ENCODE measurements at places on chromosomes 4 and X.

- no peak for DNase-seq
Measured at GRCh38 chr4:55617587-55618197, 18.4 kb downstream of the NMU start.

- DNase-seq, result no peak
Measured at GRCh38 chr4:10082459-10083272, 33.9 kb downstream of the WDR1 start.

DNA sequence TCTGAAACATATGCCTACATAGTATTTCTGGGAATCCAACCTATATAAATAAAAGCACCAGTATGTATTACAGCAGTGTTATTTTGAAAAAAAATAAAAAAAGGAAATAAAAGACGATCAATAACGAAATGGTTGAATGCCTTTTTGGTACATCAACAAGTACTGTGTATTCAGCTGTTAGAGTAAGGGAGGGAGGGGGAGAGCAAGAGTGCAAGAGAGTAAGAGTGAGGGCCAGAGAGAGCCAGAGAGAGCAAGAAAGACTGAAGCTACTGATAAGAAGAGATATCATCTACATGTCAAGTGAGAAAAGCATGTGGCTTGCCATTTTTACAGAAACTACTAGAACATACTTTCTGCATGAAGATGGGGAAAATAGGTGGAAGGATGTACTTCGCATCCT is 1.8 kb downstream of the SPIN4 start:
- DNase-seq, result no peak

- DNase-seq, result no peak
Measured at GRCh38 chr4:177557416-177557815, 115.2 kb upstream of the AGA start.

GRCh38 chr4:126800575-126801141 is 832.1 kb upstream of the INTU start:
- no peak for DNase-seq

- no peak for DNase-seq
Measured at GRCh38 chr4:172042714-172043114, 229.5 kb downstream of the GALNTL6 start.

DNA sequence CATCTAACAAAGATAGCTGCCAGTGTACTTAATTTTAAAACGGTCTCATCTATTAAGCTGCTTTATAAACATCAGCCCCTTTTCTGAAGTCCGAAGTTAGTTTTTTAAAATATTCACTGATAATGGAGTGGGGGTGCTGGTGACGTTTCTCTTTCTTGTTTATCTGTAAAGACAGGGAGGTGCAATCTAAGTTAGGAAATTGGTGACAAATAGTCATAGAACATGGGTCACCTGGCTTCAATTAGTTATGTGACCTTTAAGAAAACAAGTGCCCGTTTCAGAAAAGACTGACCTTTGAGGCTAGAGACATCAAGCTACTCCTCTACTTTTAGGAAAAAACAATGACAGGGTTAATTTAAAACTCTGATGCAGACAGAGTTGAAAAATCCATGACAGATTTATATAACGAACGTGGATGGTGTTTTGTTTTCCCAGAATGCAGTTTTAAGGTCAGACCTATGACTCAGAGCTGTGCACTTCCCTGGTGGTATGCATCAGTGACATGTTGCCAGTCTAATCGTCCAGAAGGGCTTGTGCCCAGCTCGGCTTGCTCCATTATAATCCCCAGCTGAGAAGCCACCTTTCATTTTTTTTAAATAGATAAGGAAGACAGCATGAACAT is 38.2 kb downstream of the FHL1 start:
- no peak for DNase-seq

GRCh38 chrX:39506131-39506530 is 591.6 kb downstream of the BCOR start:
- no peak for DNase-seq

GRCh38 chr4:3477750-3478430 is 14.8 kb downstream of the DOK7 start:
- no peak for DNase-seq

- DNase-seq, result no peak
Measured at GRCh38 chr4:138035781-138036258, 206.3 kb downstream of the SLC7A11 start.

DNA sequence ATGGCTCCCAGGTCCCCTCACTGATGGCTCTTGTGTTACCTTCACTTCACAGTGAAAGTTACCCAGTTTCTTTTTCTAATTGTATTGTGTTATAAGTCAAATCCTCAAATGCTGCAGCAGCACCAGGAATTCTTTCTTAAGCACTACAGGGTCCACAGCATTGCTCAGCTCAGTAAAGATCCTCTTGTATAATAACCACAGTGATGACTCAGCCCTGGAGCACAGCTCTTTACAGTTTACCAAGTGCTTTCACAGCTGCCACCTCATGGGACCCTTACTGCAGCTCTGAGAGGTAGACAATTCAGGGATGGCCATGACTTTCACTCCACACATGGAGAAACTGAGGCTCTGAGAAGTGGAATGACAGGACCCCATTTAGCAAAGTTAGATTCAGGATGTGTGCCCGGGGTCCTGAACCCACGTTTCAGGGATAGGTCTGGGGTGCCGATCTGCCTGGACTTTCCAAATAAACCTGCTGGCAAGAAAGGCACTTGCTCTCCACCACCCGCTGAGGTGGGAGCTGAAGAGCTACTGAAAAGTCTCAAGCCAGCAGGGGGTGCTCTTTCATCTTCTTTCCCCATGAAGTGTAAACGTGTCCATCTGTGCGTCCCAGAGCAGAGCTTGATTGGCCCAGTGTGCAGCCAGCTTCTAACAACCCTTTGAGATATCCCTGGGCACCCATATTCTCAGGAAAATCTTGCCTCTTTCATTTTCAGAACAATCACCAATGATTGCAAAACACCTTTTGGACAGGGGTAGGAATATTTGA is 35.7 kb upstream of the GABRQ start:
- DNase-seq, result no peak

GRCh38 chrX:100946299-100946927 is 17.7 kb upstream of the XKRX start:
- no peak for DNase-seq

DNA sequence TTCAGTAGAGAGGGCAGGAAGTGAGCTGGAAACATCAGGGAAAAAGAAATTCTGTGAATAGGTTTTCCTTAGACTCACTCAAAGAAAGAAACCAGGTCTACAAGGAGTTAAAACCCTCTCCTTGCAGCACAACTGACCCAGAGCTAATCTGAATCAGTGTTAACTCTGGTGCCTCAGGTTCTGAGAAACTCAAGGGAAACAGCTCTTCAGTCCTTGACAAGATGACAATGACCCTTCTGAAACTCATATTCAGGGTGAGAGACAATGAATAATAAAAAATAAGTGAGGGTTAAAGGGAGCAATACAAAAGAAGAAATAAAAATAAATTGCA is 903.6 kb downstream of the STPG2 start:
- no peak for DNase-seq

DNA sequence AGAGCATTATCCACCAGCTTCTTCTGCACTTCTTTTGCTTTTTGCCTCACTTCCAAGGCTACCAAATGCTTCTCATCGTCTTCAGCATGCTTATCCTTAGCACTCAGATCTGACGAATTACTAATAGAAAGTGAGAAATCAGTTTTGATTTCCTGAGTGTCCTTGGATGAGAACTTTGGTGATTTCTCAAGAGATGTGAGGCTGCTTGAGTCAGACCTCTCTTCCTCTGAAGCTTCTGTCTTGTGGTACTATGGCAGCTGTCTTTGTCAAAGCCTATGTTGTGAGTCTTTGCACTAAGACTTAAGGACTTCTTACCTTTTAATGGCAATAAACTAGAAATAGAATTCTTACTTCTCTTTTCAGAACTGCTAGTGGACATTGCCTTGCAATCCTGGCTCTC is 169.9 kb downstream of the CPE start:
- DNase-seq, result no peak

DNA sequence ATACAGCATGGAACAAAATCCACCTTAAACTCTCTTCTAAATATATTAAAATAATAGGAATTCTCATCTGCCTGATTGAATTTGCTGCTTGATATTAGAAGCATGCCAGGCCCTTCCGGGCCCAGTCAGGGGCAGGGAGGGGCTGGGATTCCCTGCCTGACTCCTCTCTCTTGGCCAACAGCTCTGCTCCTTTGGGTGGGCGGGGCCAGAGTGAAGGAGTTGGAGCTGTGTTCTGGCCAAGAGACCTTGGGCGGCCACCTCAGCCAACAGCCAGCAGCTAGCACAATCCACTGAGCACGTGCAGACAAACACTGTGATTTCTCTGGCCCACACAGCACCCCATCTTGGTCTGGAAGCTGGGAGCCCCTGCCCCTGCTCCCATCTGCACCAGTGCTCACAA is 140.3 kb downstream of the PJA1 start:
- no peak for DNase-seq

- DNase-seq, result no peak
Measured at GRCh38 chrX:112067601-112068000, 15.0 kb downstream of the TRPC5 start.

DNA sequence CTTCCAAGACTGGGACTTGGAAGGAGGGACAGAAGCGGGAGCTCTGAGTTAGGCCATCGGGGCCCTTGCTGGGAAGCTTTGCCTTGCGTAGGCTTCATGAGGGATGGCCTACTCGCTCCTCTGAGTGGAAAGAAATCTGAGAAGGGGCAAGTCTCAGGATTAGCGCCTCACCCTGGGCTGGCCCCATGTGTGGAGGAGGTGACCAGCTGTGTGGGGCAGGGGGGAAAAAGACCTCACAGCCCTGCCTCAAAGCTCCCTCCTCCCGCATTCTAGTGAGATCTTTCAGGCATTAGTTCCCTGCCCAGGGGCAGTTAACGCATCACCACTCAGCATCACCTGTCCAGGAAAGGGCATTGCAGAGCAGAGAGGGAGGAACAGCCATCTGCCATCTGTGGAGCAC is 156.1 kb downstream of the ENPP6 start:
- no peak for DNase-seq

DNA sequence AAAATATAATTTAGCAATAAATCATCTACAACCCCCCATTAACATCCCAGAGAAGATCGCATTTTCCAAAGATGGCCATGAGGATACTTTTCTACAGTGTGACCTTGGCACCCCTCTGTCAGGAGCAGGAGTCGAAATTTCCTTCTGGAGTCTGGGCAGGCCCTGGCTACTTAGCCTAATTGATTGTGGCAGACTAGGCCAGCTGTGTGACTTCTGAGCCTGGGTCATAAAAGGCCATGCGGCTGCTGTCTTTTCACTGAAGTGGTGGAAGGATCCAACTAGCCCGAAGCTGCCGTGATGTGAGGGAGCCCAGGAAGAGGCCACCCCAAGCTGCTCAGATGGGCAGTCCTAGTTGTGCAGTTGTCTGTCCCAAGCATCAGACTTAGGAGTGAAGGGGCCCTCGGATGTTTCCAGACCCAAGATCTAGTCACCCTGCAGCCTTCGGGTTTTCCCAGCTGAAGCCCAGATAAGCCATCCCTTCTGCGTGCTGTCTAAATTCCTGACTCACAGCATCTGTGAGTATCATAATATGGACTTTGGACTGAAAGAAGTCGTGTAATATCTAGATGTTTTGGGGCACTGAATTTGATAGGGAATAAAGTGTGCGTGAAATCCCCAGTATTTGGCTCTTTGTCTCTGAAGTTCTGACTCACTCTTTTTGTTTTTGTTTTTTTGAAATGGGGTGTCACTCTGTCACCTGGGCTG is 21.0 kb downstream of the PDK3 start:
- no peak for DNase-seq

- DNase-seq, result no peak
Measured at GRCh38 chrX:44253575-44253942, 89.9 kb downstream of the EFHC2 start.

DNA sequence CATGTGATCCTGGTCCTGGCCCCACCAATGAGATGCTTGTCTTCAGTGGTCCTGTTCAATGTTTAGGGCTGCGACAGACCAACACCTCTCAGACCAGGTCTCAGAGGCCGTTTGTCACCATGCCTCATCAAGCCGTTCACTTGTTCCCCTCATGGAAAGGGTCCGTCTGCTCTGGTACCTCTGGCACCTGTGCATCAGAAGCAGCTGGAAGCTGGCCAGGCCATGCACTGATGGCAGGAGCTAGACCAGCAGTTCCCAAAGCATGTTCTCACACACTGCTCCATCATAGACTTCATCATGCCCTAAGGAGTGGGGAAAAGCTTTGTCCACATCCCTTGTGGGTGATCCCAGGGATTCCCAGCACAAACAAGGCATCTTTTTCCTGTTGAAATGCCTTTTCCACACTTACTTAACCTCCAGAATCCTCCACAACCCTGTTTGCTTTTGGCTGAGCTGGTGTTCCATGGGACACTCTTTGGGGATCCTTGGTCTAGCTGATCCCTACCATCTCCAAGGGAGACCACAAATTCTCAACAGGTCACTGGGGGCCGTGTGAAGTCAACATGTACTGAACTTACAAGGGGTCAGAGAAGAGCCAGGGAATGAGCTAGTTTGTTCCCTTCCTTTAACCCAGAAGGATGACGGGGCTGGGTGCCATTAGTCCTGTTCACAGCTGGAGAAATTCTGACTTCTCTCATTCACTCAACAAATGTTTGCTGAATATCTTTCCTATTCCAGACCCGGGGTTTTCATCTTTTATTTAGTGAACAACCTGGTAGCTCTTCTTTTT is 21.8 kb downstream of the SH3TC1 start:
- DNase-seq, result no peak

GRCh38 chr4:118942465-118942864 is 53.8 kb downstream of the SYNPO2 start:
- DNase-seq, result no peak

DNA sequence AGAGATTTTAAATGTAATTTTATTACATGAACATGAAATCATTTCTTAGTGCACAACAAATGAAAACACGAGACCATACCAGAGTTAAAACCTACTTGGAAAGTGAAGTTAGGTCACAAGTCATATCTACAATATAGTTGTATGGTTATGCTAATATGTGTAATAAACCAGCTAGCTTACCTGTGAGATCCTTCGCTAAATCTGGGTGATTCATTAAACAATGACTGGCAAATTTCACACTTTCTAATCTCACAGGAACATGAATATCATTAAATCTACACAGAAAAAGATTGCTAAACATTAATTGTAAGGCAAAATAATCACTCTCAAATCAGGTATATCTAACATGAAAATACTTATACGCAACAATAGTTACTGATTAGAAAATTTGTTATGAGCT is 67.6 kb downstream of the PDS5A start:
- no peak for DNase-seq

GRCh38 chr4:25958110-25958509 is 44.1 kb downstream of the SMIM20 start:
- no peak for DNase-seq

DNA sequence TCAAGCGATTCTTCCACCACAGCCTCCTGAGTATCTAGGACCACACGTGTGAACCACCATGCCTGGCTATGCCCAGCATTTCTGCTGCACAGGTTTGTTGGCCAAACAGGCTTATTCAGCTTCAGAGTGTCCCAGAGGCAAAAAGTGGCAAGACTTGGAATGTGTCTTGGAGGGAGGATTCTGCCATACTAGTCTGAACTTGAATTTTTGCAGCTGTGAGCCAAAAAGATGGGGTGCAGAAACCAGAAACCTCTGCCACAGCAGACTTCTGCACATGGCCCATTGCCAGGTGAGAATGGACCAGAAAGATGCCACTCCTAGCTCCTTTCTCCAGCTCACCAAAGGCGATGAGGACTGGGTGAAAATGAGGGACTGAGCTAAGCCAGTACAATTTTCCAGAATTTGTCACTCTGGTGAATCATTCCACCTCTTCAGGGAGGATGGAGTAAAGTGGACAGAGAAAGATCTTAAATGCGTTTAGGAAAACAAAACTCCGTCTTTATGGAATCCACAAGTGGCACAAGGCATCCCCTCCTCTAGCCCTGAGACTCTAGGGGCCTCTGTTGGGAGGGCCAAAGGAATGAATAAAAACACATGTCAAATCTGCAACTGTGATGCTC is 369.1 kb upstream of the CLNK start:
- no peak for DNase-seq

- DNase-seq, result no peak
Measured at GRCh38 chr4:55397520-55398321, 2.0 kb downstream of the TMEM165 start.

- no peak for DNase-seq
Measured at GRCh38 chrX:18098763-18099162, 121.9 kb downstream of the BEND2 start.

Measured in stimulated activated CD8-positive, alpha-beta memory T cell treated with anti-CD3 and anti-CD28 coated beads, Interleukin-2, amount 100 ng/mL, for 1 hour (primary cell).